ENCODE measurements at places on chromosomes 2 and 18.
A peak's percentile ranks its signal among the peaks of the same experiment; 100 is the strongest.

GRCh38 chr2:203928849-203929248, 7.7 kb upstream of the ICOS start:
- DNase-seq = no peak

GRCh38 chr2:31428001-31428418, 13.5 kb upstream of the XDH start:
- DNase-seq = no peak

DNA sequence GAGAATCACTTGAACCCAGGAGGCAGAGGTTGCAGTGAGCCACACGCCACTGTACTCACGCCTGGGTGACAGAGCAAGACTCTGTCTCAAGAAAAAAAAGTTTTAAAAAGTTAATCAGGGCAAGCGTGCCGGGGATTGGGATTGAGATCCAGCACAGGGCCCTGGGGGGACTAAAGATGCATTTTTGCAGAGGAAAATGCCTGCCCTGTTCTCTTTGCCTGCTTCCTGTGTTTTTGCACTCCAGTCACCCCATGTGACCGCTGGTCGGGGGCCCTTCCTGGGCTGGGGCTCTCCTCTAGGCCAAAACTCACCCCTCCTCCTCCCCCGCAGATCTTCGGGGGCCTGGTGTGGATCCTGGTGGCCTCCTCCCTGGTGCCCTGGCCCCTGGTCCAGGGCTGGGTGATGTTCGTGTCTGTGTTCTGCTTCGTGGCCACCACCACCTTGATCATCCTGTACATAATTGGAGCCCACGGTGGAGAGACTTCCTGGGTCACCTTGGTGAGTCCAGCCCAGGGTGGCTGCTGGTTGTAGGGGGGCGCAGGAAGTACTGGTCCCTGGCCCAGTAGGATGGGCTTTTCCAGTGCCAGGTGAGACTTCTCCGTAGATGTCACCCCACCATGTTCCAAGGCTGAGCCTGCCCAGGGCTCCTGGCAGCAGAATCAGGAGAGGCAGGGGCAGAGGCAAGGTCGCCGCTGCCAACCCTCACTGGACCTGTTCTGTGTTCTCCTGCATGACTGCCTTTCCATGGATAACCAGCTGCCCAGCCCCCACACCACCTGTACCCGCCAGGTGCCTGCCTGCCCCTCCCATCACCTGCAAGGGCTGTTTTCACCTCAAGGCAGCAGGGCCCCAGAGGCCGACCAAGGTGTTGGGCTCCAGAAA, 22.4 kb downstream of the MAL start:
- DNase-seq = no peak

DNA sequence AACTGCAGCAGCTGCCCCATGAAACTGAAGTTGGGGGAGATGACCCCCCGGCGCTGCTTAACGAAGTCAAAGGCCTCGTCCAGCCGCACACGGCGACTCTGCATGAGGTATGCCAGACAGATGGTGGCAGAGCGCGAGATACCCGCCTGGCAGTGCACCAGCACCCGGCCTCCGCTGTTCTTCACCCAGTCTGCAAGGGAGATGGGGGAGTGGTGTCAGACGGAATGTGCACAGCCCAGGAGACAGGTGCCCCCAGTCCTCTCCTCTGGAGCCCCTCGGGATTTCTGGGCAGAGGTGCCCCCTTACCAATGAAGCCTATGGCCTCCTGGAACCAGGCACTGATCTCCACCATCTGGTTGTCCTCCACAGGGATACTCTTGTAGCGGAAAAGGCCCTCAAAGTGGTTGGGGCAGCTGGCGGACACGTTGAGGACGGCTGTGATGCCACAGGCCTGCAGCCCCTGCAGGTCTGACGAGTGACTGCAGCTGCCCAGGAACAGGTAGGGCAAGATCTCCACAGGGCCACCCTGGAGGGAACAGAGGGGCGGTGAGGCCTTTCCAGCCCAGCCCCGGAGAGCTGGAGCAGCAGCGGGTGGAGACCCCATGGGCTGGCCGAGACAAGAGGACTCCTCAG, 1.3 kb downstream of the DUSP2 start:
- no peak for DNase-seq

DNA sequence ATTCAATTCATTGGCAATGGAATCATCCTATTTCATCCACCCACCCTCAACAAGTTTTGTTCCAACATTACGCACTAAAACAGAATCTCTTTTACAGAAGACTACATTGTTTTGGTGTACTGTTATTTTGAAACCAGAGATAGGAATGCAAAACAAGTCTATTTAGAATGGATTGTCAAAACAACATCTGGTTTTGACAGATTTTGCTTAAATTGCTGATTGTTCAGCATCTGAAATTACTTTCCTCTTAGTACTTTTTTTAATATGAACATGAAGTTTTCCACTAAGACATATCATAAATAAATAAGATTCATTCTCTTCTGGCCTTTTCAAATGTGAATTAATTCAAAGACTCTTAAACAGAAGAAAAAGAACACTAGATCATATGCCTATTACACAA, 323.9 kb upstream of the TFPI start:
- DNase-seq = no peak

- no peak for DNase-seq
These were observed 4.2 kb downstream of the CAPN10 start for GRCh38 chr2:240590681-240591111.

GRCh38 chr18:31774477-31774785, 13.8 kb upstream of the SLC25A52 start:
- no peak for DNase-seq

DNA sequence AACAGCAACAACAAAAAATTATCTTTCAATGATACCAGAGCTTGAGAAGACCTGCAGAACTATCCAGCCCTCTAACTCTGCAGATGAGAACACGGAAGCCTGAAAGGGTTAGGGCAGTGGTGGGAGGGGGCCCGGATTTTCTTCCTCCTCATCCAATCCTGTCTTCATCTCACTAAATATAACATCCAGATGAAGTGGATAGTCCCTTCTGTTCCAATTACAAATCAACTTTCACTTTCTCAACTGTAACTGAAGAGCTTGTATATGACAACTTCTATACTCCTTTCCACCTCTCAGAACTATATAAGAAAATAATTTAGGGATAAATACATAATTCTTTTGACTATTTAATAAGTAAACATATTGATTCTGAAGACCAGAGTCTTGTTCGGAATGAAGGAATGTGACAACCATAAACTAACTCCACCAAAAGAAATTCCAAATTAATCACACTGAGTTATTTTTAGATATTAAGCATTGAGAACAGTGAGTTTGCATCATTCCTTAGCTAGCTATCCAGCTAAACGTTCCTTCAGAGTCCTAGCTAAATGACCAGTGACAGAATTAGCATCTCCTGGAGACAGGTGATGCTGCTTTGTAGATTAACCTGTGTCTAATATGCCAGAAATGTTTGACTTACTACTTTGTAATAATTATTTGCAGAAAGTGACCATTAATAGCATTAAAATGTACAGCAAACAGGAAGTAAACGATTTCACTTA, 32.7 kb downstream of the SFT2D3 start:
- DNase-seq = no peak

GRCh38 chr2:116545286-116546068, 1269.0 kb upstream of the DDX18 start:
- no peak for DNase-seq

GRCh38 chr2:160379399-160379798, 114.2 kb downstream of the RBMS1 start:
- no peak for DNase-seq

GRCh38 chr2:85741833-85742455, 11.8 kb upstream of the ATOH8 start:
- peak; percentile 78 for DNase-seq

GRCh38 chr18:48106976-48107781, 176.7 kb upstream of the SMAD2 start:
- no peak for DNase-seq

DNA sequence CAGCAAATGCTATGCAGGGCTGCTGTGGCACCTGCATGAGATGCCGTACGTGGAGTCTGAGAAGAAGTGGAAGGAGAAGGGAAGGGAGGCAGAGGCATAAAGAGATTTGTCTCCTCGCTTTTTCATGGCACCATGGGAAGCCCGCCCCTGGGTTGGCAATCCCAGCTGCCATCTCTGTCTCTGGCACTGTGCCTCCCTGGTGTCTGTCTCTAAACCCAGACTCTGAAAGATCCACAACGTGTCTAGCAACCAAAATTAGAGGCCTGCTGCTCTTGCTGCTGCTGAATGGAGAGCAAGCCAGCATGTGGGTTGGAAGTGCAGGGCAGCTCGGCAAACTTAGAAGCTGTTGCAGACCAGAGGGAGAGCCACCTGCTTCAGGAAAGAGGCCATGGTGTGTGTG, 53.1 kb downstream of the INO80C start:
- DNase-seq = peak; percentile 57

DNA sequence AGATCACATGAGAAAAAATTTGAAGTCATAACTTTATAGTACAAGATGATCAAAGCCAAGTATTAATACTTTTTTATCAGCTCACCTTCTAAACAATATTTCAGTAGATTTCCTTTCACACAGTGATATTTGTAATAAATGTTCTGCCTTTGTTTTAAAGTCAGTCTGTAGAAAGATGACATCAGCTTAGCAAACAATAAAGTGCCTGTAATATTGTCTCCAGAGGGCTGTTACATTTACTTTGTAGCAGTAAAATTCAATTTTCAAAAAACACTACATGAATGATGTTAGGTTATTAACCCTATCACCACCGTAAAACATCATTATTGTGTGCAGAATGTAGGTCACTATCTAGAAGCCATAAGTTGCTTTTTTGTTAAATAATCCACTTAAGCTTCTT, 49.6 kb downstream of the ZEB2 start:
- DNase-seq = no peak

GRCh38 chr2:60463249-60463648, 90.2 kb downstream of the BCL11A start:
- peak; percentile 24 for DNase-seq

DNA sequence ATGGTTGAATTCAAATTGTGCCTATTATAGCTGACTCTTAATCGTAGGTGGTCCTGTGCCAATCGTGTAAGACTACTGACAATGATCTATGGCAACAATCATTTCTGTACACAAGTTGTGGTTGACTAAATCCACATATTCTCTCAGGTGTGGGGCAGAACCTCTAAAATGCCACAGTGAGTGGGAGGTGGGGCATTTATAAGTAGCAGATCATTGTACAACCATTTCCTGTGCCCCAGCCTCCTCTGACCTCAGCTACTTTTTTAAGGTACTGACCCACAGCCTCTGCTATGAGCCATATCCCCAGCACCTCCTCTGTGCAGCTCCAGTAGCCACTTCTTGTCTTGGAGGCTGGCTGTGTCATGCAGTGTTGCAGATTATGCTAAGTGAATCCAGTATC, 48.6 kb upstream of the RAPH1 start:
- no peak for DNase-seq

DNA sequence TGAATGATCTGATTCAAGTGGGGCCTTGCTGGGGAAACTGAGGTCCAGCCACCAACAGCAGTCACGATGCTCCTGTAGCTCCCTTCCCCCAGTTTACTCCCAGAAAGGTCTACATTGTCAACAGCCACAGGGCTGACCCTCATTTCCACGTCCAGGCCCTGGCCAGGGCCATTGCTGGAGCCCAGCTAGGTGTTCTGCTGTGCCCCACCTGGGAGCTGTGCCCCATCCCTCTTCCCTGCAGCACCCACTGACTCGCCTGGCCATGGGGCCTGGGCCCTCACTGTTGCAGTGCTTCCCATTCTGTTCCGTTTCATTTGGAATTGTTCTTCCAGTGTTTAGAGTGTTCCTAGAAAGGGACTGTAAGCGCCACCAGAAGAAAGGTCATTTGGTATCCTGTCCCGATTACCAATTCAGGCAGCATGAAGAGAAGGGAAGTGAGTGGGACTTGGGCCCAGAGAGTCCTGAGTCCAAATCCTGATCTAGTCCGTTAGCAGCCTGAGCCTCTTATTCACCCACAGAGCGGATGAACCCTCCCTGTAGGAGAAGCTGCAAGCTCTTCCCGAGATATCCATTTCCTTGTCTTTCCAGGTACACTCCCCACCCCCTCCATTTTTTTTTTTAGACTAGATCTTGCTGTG, 73.1 kb upstream of the HPCAL1 start:
- no peak for DNase-seq

DNA sequence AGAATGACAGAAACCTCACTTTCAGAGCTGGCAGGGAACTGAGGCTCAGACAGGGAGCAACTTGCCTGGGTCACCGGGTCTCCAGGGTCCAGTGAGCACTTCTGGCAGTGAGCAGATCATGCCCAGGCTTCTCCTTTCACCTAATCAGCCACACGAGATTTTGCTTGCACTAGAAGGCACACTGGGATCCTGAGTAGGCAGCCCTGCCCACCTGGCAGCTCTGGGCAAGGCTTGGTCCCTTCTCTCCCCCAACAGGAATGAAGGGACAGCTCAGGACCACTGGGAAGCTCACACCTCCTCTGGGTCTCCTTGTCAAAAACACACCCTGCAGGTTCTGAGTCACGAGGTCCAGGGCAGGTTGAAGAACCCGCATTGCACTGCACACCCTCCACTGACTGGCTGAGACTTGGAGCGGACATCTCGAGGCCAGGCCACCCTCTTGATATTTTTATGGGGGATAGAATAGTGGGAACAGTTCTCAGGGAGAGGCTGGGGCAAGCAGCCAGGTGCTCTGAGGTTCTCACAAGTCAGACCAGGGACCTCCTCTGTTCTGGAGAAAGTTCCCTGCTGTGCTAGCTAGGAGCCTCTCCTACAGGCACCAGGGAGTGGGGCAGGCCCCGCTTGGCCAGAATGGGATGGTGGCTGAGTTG, 5.7 kb downstream of the MAL start:
- DNase-seq = no peak

DNA sequence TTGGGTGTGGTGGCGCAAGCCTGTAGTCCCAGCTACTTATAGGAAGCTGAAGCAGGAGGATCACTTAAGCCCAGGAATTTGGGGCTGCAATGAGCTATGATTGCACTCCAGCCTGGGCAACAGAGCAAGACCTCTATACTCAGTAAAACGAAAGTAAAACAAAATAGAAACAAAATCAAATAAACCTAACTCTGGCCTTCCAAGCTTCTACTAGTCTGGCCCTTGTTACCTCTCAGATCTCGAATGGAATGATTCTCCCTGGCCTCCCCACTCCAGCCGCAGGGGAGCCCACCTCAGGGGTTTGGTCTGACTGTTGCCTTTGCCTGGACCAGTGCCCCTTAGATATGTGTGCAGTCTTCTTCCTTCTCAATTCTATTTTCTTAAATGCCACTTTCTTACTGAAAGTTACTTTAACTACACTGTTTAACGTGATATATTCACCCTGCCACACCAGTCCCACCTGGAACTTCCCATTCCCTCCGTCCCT, 160.0 kb upstream of the GCFC2 start:
- no peak for DNase-seq

Measured in hippocampal formation (tissue), 2 donors.